ENCODE measurements at places on chromosomes 16 and 17. TPM values are rescaled to one million over a fixed set of nuclear protein-coding genes. Genes with fewer than 3 reads are reported as not detected.

DNA sequence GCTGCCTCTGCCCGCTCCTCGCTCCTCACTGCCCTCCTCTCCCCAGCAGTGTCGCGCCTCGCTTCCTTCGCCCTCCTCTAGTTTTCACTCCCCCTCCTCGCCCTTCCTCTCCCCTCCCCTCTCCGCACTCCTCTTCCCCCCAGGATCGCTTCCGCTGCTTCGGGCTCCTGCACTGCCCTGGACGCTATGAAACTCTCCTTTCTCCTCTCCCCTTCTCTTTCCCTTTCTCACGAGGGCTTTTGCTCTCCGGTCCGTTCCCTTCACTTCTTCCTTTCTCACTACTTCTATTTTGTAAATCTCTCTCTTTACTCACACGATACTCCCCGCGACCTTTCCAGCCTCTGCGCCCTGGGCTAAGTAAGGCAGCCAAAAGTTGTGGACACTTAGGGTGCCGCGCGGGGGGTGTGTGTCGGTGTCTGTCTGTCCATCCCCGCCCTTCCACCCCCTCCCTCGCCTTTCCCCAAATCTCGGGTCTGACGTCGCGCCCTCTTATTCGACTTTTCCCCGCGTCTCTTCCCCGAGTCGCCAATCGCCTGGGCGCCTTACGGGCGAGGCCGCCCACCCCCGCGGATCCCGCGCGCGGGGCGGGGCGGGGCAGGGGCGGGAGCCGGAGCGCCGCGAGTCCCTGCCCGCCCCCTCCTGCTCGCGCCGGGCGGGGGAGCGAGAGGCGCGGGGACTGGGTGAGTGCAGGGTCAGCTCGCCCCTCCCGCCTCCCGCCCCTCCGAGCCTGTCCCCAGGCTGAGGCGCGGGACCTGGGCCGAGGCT lies at the start of gene IRX3:
Gene IRX3, minus strand, starts transcription at position 422 of the 765 bp plus-strand sequence. CDS start 737 bp downstream, outside the sequence.
- peak; percentile 92 for DNase-seq
- H3K36me3 ChIP-seq, result no peaks in the 10 kb centered on the region
- peak within 1 kb of the TSS; percentile 55 for H3K4me3 ChIP-seq
- peak within 1 kb of the TSS; percentile 53 for H3K27ac ChIP-seq
- peaks cover 89% of the 10 kb centered on the region for H3K27me3 ChIP-seq
- H3K4me1 ChIP-seq, result peaks cover 51% of the 10 kb centered on the region

DNA sequence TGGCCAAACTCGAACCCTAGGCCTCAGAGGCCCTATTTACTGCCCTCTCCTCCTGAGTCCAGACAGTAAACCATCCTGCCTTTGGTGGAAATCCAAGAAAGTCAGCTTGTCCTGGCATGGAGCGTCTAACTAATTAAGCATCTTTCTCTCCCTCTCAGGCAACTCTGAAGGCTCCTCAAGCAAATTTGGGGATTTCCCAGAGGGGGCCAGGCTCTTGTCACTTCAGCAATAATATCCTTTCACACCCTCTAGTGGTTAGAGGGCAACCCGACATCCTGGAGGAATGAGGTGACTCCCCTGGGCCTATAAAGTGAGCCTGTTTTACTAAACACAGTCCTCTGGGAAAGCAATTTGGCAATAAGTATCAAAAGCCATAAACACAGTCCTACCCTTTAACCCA lies 60.4 kb downstream of the NOG start:
- H3K4me3 ChIP-seq, result no peak overlapping the region
- H3K27me3 ChIP-seq, result no peaks in the 10 kb centered on the region

- no peaks in the 10 kb centered on the region for H3K36me3 ChIP-seq
- DNase-seq, result no peak
- H3K4me3 ChIP-seq, result no peak overlapping the region
These were observed 474.8 kb downstream of the SHISA9 start for GRCh38 chr16:13376174-13376573.

DNA sequence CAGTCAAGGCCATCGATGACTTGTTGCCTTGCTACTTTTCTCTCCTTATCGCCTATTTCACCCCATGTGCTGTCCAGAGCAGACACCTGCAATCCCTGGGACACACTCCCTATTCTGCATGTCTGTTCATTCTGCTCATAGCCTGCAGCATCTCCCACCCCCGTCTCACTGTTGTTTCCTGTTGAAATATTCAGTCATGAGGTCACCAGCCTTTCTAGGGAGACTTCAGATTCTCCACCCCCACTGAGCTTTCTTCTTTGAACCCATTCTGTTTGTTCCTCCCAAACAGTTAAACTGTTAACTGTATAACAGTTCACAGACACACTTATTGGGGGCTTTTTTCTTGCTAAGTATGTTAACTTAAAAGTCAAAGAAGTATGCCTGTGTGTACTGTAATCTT lies 94.4 kb downstream of the AATF start:
- H3K4me3 ChIP-seq, result no peak overlapping the region
- H3K4me1 ChIP-seq, result peaks cover 17% of the 10 kb centered on the region
- H3K27ac ChIP-seq, result no peak overlapping the region

PMP22 gene
- 6.5 TPM for total RNA-seq

FTO gene
- 110 TPM for total RNA-seq
